ENCODE measurements at places on chromosomes 3 and 15. TPM values are rescaled to one million over a fixed set of nuclear protein-coding genes. Genes with fewer than 3 reads are reported as not detected.

MOBP gene
- total RNA-seq: not detected

ITIH1 gene
- not detected for total RNA-seq

BSN gene
- under 0.01 TPM for total RNA-seq

TP63 gene
- not detected for total RNA-seq

CRABP1 gene
- total RNA-seq: not detected

EFCAB12 gene
- under 0.01 TPM for total RNA-seq

XIRP1 gene
- total RNA-seq: under 0.01 TPM

SKOR1 gene
- not detected for total RNA-seq

RTP1 gene
- not detected for total RNA-seq

NAA50 gene
- total RNA-seq: 125 TPM

ADAMTS9 gene
- 1.1 TPM for total RNA-seq

PTH1R gene
- total RNA-seq: 0.18 TPM

HTR3E gene
- not detected for total RNA-seq

RASGRF1 gene
- total RNA-seq: under 0.01 TPM

ITIH4 gene
- 0.28 TPM for total RNA-seq

ONECUT1 gene
- total RNA-seq: not detected

ABHD5 gene
- 33.6 TPM for total RNA-seq

CD200R1 gene
- under 0.01 TPM for total RNA-seq

TBC1D21 gene
- total RNA-seq: not detected
